ENCODE measurements at places on chromosomes 2 and 18.

GRCh38 chr2:44927985-44928482, 13.5 kb upstream of the SIX3 start:
- no peak for DNase-seq

DNA sequence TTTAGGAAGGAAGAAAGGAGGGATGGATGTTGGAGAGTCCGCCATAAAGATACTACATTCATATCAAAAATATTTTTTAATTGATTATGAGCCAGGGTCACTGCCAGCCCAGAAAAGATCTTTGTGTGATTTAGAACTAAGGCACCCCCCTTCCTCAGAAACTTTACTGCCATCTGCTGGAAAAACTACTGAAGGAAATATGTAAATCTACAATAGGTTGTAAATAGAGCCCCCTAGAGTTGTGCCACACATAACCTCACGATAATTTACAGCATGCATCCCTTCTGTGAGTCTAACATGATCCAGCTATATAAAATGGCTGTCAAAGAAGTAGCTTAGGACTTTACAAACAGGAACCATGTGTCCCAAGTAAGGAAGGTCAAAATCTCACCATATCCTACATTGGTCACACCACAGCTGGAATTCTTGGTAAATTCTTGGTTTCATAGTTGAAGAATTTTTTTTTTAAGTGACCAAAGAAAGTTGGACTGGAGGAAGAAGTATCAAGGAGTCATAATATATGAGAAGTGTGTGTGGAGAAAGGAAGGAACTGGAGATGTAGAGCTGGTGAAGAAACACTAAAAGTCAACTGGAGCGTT, 152.5 kb downstream of the CYP26B1 start:
- no peak for DNase-seq

DNA sequence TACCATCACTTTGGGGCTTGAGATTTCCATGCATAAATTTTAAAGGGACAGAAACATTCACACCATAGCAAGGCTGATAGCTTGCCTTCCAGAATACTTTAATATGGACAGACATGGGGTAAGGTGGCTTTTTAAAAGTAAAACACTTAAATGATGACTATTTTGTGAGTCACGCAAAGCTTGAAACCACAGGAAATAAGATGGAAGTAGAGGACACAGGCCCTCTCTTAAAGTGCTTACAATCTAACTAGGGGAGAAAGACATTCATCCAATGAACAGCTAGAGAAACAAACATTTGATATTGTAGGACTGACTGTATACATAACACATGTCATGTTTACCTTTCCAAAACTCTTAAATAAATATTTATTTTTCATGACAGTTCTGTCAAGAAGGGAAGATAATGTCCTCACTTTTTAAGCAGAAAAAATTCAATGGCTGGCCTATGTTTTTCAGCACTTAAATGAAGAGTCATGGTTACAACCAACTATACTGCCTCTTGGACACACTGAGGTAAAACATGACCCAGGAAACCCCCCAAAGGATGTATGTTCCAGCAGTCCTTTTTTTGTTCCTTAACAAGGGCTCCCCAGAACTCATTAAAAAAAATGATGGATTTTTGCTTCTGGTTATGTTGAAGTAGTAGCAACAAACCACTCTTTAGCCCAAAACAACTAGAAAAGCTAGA, 120.0 kb upstream of the RBMS1 start:
- DNase-seq = no peak

GRCh38 chr18:39274535-39274934, 1708.9 kb upstream of the CELF4 start:
- no peak for DNase-seq

DNA sequence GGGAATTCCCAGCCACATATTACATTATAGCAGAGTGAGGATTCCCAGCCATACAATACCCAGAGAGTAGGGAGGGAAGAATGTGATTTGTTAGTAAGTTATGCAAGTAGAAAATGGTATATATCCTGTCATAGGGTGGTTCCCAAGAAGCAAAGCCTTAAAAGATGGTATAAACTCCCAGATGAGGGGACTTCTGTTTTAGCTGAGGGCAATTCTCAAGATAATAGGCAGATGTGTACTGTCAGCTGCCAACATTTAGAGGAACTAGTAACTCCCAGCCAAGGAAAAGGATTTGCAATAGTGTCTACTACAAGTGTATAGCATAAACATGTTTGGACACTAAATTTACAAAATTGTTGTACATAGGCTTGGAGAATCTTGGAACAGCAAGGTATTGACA, 86.5 kb downstream of the XDH start:
- DNase-seq = no peak

DNA sequence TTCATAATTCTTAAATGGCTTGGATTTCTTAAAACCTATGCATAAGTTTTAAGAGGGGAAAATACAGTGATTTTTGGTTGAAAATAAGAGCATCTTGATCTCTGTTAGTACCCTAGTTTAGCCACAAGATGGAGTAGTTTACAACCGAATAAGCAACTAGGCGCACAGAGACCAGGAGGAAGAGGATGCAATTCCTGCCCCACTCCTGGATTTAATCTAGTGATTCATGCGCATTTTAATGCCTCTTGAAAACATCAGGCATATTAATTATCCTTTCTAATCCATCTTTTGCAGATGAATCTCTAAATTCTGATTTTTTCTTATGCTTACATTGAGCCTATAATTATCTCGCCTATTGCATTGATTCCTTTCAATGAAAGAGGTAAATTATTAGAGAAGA, 76.7 kb downstream of the MRPS9 start:
- peak; percentile 5 for DNase-seq

- no peak for DNase-seq
Observed at GRCh38 chr18:13393338-13393737, 174.8 kb downstream of the LDLRAD4 start.
